Stomach (tissue), 19 donors: ENCODE measurements at places on chromosomes 7 and 10. TPM values are rescaled to one million over a fixed set of nuclear protein-coding genes. Genes with fewer than 3 reads are reported as not detected.
A peak's percentile ranks its signal among the peaks of the same experiment; 100 is the strongest.

- H3K4me3 ChIP-seq = no peak overlapping the region
- no peaks in the 10 kb centered on the region for H3K4me1 ChIP-seq
- DNase-seq = no peak
Measured at GRCh38 chr10:58436071-58436470, 50.9 kb downstream of the TFAM start.

- DNase-seq = no peak
- H3K4me3 ChIP-seq = no peak overlapping the region
- no peaks in the 10 kb centered on the region for H3K27me3 ChIP-seq
- peaks cover 12% of the 10 kb centered on the region for H3K36me3 ChIP-seq
Measured at GRCh38 chr10:35058134-35058533, 32.0 kb downstream of the CUL2 start.

DNA sequence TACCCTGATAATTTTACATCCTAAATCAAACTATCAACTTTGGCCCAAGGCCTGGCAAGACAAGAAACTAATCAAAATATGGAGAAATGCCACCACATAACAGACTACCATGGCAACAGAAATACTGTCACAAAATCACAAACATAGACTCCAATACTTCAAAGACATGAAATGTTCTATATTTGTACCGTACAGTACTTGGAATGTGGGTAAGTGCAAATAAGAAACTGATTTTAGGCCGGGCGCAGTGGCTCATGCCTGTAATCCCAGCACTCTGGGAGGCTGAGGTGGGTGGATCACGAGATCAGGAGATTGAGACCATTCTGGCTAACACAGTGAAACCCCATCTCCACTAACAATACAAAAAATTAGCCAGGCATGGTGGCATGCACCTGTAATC is 9.2 kb downstream of the TNPO3 start:
- no peak overlapping the region for H3K27ac ChIP-seq
- peaks cover 14% of the 10 kb centered on the region for H3K36me3 ChIP-seq
- no peak overlapping the region for H3K4me3 ChIP-seq
- H3K27me3 ChIP-seq = no peaks in the 10 kb centered on the region

DNA sequence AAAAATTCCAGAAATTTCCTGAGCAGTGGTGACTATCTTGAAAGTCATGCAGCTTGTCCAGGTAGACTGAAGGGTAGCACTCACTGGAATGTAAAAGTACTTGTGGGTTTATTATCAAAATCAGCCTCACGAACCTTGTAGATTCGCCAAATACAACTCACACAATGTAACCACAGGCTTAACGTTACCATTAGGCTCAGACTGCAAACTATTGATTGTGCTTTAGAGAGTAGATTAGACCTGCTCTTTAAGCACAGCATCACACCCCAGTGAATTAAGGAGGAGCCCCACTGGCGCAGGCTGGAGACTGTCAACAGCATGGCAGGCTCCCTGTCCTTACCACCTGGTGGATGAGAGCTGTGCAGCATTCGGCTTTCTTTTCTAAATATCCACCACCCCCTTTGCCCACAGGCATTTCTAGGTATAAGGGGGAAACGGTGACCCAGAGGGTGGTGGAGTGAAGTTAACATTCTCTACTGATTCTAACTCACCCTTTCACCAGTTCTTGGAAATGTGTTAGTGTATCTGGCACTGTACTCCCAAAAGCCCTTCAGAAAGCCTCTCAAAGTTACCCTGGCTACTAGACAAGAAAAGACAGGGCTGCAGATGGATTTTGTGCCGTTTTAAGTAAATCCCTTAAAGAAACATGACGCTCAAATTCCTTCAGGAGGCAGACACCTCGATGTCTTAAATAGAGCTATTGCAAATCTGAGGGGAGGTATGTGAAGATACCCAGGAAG is 56.6 kb downstream of the GSDME start:
- no peaks in the 10 kb centered on the region for H3K4me1 ChIP-seq
- H3K4me3 ChIP-seq = no peak overlapping the region
- no peaks in the 10 kb centered on the region for H3K27me3 ChIP-seq
- H3K27ac ChIP-seq = no peak overlapping the region
- no peaks in the 10 kb centered on the region for H3K36me3 ChIP-seq
- DNase-seq = no peak

GRCh38 chr7:16875861-16876260 is 5.9 kb downstream of the AGR3 start:
- H3K36me3 ChIP-seq = no peaks in the 10 kb centered on the region
- no peak for DNase-seq
- H3K4me1 ChIP-seq = no peaks in the 10 kb centered on the region
- no peak overlapping the region for H3K4me3 ChIP-seq
- H3K27me3 ChIP-seq = no peaks in the 10 kb centered on the region
- no peak overlapping the region for H3K27ac ChIP-seq

DNA sequence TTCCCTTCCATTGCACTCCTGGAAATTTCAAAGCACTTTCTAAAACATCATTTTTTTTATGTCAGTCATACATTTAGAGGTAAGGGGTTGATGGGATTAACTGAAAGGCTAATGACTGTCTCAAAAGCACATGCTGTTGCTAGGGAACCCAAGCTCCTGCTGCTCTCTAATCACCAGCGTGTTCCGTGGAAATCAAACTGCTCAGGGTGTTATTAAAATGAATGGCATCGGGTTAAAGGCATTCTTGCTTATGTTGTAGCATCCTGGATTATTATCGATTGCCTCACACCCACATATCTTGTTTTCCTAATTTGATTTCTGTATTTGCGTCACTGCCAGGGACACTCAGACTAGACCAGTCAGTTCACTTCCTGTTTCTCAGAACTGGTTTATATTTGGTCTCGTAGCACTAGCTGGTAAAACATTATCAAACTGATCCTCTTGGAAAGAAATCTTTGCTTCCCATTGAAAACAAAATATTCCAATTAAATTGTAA is 216.5 kb upstream of the MKLN1 start:
- peak overlapping the region; percentile 99 for H3K27ac ChIP-seq
- H3K4me1 ChIP-seq = peaks cover 38% of the 10 kb centered on the region
- H3K4me3 ChIP-seq = peak overlapping the region; percentile 91
- no peak for DNase-seq

GRCh38 chr10:34047389-34047788 is 712.9 kb upstream of the NRP1 start:
- no peaks in the 10 kb centered on the region for H3K4me1 ChIP-seq
- no peaks in the 10 kb centered on the region for H3K27me3 ChIP-seq
- no peaks in the 10 kb centered on the region for H3K36me3 ChIP-seq
- no peak overlapping the region for H3K4me3 ChIP-seq
- no peak for DNase-seq

Gene LZTS2
- 52.5 TPM for total RNA-seq

Gene ARMC10
- total RNA-seq = 39.7 TPM

Gene CALHM1
- total RNA-seq = not detected

Gene OPN1SW
- total RNA-seq = not detected

Gene SPDYE5
- 0.37 TPM for total RNA-seq

Gene HOXA11
- not detected for total RNA-seq

Gene METTL27
- not detected for total RNA-seq
